ENCODE measurements at places on chromosomes 2 and 18.
A peak's percentile ranks its signal among the peaks of the same experiment; 100 is the strongest.

DNA sequence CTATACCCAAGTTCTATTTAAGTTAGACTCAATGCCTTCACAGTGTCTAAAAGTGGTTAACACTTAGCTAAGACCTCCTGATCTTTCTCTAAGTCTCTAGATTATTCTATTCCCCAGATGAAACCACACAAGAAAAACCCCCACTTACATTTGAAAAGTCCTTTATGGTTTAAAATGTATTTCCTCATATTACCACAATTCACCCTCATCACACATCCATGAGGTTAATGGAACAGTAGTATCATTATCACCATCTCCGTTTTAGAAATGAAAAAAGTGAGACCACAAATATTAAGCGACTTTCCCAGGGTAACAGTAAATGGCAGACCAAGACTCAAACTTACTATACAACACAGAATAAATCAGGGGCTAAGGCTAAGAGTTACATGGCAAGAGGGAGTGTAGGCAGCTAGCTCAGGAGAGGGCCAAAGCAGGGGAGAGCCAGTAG, 28.6 kb downstream of the EPG5 start:
- DNase-seq, result no peak

DNA sequence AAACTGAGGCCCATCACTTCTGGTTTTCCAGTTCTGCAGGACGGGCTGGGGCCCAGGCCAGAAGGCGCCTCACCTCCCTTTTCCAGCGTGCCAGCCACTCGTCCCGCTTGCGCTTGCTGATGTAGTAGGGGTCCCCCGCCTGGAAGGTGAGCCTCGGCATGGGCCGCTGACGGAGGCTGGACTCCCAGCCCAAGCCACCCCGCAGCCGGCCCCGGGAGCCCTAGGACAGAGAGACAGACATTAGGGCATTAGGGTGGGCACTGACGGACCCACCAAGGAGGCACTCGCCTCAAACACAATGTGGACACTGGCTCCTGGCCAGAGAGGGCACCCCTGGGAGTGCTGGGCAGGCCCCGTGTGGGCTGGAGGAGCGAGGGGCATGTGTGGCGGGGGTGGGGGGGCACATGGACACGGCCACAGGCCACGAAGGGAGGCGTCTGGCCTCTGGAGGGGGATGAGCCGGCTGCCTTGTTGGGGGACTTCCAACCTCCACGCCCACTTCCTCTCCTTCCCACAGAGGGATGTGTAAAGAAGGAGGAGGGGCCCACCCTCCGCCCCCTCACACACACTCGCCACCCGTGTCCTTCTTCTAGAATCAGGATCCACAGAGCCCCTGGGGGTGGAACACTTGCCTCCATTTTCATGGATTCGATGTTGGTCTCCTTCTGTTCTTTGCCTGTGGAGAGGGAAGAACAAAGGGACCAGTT, 66.7 kb downstream of the DNMT3A start:
- no peak for DNase-seq

DNA sequence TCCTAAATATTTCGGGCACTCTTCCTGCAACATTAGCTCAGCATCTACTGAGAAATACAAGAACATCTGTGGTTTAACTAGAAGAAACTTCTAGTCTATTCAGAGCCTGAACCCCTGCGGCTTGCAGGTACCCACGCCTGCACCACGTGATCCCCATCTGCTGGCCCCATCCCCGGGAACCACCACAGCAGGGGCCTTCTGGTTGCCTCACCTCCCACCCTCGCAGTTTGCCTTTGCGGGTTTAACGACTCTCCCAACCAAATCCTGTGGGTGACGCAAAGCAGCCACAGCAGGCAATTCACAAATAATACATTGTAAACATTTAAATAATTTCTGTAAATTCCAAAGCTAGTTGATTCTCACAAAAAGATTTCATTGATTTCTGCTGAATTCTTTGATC, 90.2 kb upstream of the TMEM18 start:
- no peak for DNase-seq

DNA sequence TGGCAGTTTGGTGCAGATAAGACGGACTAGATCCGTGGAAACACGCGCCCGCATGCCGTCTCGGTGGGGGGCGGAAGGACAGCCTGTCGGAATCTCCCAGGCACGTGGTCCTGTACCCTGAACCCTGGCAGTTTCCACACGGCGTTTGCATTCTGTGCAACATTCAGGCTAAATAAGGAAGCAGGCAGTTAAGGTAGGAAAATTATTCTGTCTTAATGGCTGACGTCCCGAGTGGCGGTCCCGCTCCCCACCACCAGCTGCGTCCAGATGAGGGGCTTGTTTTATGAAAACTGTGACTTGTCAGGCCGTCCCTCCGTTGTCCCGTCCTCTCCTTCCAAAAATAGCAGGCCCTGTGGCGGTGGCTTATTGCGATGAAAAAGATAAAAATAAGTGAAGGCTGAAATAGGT, 120.2 kb downstream of the NFATC1 start:
- DNase-seq, result no peak

GRCh38 chr2:236575510-236575909, 5.9 kb downstream of the ACKR3 start:
- DNase-seq, result no peak

- no peak for DNase-seq
Measured at GRCh38 chr2:27264253-27264752, 1.5 kb upstream of the SLC30A3 start.

- DNase-seq, result no peak
Measured at GRCh38 chr2:71609029-71609428, 155.7 kb downstream of the DYSF start.

- no peak for DNase-seq
Measured at GRCh38 chr2:118812552-118812951, 34.9 kb downstream of the EN1 start.

DNA sequence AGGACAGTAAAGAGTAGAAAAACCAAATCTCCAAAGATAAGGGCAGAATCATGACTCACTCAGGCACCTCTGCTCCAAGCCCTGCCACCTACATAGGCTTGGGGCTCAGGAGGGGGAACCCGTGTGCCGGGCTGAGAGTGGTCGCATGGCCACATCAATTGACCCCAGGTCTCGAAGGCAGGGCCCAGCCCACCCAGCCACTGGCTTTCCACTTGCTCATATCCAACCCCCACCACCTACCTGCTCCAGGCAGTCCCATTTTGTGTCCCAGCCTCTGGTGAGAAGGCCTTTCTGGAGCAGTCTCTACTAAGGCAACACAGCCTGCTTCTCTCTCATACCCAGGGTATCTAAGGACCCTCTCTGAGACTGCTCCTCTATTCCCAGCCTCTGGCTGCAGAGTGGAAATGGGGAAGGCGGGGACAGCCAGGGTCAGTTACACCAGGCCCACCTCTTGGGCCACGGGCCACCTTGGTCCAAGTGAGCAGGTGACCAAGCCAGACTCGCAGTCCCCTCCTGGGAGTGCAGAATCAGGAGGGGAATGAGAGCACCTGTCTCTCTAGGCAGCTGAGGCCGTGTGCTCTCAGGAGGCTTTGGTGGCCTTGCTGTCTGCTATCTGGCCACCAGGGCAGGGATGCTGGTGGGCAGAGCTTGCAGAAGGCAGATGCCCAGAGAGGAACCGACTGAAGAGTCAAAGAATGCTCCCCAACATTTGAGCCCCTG, 20.8 kb downstream of the TFCP2L1 start:
- DNase-seq, result no peak

GRCh38 chr2:186853951-186854350, 5.0 kb upstream of the ZSWIM2 start:
- no peak for DNase-seq

GRCh38 chr2:207311316-207312005, 145.7 kb upstream of the KLF7 start:
- no peak for DNase-seq

GRCh38 chr18:58156516-58156915, 112.5 kb downstream of the NEDD4L start:
- no peak for DNase-seq

DNA sequence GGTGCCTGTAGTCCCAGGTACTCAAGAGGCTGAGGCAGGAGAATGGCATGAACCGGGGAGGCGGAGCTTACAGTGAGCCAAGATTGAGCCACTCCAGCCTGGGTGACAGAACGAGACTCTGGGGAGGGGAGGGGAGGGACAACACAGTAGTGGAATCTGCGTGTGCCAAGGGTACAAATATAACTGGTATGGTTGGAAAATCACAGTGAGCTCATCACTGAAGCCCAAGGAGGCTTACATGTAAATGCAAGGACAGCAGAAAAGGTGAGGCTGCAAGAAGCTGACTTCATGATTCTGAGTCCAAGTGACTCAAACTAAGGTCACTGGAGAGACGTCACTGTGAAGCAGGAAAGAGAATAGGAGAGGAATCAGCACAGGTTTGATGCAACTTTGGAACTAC, 9.2 kb downstream of the SEPTIN10 start:
- DNase-seq, result no peak

GRCh38 chr2:54574107-54574859, 118.2 kb downstream of the SPTBN1 start:
- peak; percentile 50 for DNase-seq

DNA sequence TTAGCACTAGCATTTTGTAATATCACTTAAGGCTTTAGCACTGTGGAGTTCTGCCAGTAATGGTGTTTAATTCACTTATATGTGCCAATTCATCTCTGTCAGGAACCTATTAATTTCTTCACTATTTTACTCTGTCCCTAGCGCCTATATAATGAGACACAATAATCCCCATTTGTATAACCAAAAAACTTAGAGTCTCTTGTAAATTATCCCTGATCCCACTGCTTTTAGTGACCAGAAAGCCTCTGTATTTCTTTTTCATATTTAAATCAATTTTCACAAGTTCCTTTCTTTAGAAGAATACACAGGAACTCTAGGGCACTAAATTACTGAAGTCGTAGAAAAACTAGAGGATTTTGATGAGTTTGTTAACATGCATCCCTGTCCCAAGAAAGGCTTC, 242.7 kb upstream of the NRP2 start:
- no peak for DNase-seq

DNA sequence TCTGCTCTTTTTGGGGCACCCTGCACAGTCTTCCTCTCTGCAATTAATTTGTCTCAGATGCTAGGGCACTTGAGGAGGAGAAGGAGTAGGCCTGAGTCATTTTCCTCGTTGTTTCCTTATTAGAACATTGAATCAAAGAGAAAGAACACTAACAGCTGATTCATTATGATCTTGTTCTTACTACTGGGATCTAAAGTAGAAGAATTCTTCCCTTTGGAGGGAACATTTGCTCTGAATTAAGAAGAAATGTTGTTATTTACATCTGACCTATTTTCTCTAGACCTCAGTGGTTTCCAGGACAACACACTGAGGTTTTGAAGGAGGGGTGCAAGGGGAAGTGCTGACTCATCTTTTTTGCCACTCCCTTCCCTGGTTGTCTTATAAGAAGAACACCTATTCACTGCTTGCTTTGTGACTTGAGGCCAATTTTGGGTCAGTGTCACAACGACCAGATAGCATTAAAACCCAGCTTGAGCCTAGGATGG, 24.3 kb upstream of the STAT1 start:
- no peak for DNase-seq

- DNase-seq, result no peak
Measured at GRCh38 chr18:51009072-51009471, 20.9 kb upstream of the SMAD4 start.

DNA sequence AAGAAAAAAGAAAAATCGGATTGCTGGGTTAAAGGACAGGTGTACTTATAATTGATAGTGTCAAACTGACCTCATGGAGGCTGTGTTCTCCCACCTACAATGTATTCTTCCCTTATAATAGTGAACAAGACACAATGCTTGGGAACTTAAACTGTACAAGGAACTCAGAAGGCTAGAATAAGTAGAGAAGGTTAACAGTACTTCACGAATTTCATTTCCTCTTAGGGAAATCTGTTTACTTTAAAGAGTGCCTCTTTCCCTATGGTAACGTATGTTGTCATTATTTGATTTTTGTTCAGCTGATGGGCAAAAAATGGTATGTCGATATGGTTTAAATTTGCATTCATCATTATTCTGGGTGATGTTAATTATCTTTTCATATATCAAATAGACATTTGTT, 9.2 kb upstream of the HK2 start:
- DNase-seq, result no peak

- no peak for DNase-seq
Measured at GRCh38 chr2:206443735-206444527, 599 bp downstream of the ADAM23 start.

DNA sequence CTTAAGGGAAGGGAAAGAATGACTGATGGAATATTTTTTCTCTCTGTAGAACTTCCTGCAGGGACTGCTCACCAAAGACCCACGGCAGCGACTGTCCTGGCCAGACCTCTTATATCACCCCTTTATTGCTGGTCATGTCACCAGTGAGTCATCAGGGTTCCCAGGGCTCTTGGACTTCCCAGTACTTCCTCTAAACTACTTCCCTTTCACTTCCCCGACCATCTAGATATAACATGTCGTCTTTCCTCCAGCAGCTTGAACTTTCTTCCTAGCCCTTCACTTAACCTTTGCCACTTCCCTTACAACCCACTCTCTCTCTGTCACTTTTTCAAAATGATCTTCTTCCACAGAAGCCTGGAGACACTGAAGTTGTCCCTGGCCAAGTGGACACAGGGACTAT, 7.2 kb downstream of the STK36 start:
- no peak for DNase-seq

DNA sequence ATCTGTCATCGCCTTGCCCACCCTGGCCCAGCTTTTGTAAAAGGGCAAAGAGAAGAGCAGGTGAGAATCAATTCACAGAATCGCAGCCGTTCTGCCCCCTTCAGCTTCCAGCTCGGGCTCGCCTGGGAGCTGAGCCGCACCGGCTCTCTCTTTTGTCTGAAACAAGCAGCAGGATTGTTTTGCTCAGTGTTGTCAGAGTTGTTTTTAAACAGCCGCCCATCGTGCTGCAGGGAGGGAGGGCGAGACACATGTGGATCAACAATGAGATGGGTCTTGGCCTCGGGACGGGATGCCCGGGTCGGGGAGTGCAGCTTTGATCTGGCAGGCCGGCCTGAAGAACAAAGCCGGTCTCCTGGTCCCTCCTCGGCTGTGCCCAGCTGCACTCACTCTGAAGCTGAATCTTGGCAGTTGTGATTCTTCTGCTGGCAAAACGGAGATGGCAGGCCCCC, 39.7 kb upstream of the HDAC4 start:
- no peak for DNase-seq

DNA sequence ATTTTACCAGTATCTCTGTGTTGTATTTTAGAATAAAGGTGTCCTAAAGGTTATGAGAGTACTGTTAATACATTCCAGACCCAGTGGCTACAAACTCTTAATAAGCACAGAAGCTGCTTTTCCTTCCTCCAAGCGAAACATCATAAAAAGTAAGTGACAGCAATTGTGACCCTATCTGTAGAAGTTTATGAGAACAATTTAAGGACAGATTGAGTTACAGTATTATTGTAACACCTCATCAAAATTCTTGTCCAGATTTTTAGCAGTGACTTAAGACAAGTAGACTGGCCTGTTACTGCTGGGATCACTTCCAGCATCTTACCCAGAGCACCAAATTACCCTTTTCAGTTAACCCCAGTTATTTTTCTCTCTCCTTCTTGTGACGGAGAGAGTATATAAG, 154.6 kb downstream of the ERBB4 start:
- DNase-seq, result no peak

GRCh38 chr2:71937396-71937795, 210.3 kb downstream of the CYP26B1 start:
- DNase-seq, result no peak

- no peak for DNase-seq
Measured at GRCh38 chr2:31219131-31219969, 2.0 kb upstream of the CAPN14 start.

- no peak for DNase-seq
Measured at GRCh38 chr2:127584047-127584446, 48.6 kb downstream of the MYO7B start.
